ENCODE measurements at places on chromosomes 5 and 9. TPM values are rescaled to one million over a fixed set of nuclear protein-coding genes. Genes with fewer than 3 reads are reported as not detected.

The RETREG1 gene
- 253 TPM for polyA plus RNA-seq

- DNase-seq = no peak
These were observed 408.2 kb downstream of the PRR16 start for GRCh38 chr5:120872297-120872696.

GRCh38 chr5:115961381-115962238 lies 665 bp upstream of the LVRN start:
- DNase-seq = peak; percentile 6

DNA sequence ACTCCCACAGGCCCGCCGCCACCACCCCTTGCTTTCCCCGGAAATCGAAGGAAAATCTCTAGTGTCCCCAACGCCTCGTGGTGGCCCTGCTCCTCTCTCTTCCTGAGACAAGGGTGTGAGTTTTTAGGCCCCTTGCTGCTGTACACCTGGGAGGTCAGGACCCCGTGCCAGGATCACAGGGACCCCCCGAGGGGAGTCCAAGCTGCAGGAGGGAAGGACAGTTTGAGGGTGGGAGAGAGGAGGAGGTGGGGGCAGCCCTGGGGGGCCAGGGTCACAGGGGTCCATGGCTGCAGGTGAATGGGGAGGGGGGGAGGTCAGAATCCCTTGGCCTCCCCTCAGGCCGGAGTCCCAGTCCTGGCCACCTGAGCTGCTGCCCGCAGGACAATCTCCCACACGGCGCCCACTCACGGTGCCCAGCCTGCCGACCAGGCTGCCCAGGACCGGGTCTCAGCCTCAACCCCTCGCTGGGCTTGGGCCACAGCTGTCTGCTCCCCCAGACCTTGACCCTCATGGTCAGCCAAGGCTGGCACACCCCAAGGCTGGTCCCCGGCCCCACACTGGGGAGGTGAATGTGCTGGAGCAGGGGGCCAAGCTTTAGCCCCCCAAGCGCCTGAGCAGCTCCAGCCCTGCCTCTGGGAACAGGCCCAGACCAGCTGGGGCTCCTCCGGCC lies 19.9 kb downstream of the TPPP start:
- DNase-seq = peak; percentile 4

DNA sequence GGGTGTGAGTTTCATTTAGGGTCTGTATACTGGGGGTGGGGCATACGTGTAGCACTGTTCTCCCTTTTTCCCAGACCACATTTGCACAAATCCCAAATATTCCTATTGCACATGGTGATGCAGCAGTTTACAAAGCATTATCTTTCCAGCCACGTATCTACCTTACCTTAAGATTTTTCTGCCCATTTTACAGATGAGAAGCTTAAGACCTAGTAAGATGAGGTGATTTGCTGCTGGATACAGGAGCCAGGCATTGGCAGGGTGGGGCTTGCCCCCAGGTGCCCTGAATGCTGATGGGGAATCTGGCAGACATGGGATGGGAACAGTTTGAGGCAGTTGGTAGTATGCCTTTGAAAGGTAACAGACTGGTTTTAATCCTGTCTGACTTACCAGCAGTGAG lies 12.5 kb downstream of the LHX2 start:
- no peak for DNase-seq

The PRRX2 gene
- polyA plus RNA-seq = 0.29 TPM

The SLC34A3 gene
- polyA plus RNA-seq = not detected

DNA sequence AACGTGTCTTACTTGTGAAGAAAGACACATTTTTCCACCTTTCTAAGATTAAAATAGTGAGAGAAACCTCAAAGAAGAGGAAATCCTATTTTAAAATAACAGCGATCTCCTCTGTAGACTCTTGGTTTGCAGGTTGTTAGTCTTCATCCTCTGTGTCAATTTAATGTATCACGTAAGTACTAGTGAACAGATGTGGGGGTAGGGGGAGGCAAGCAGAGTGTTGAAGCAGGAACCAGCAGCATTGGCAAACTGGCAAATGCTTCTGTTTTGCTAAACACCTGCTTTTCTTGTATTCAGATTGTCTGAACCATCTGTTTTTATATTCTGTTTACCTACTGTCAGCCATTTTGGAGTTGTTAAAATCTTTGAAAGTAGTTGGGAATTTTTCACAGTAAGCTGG lies 159.3 kb upstream of the TLX3 start:
- DNase-seq = no peak
